ENCODE measurements at places on chromosomes 2 and 18.
A peak's percentile ranks its signal among the peaks of the same experiment; 100 is the strongest.

GRCh38 chr2:108348816-108349570, 28.8 kb upstream of the SULT1C4 start:
- DNase-seq: no peak

- peak; percentile 81 for DNase-seq
Measured at GRCh38 chr2:78020491-78020890, 498.3 kb upstream of the LRRTM4 start.

GRCh38 chr2:38568724-38569436, 33.8 kb downstream of the HNRNPLL start:
- no peak for DNase-seq

GRCh38 chr2:205056151-205056561, 510.9 kb downstream of the PARD3B start:
- no peak for DNase-seq

- no peak for DNase-seq
Measured at GRCh38 chr2:215790523-215791421, 222.6 kb downstream of the MREG start.

GRCh38 chr18:12571630-12572029, 86.3 kb downstream of the SPIRE1 start:
- DNase-seq: no peak

DNA sequence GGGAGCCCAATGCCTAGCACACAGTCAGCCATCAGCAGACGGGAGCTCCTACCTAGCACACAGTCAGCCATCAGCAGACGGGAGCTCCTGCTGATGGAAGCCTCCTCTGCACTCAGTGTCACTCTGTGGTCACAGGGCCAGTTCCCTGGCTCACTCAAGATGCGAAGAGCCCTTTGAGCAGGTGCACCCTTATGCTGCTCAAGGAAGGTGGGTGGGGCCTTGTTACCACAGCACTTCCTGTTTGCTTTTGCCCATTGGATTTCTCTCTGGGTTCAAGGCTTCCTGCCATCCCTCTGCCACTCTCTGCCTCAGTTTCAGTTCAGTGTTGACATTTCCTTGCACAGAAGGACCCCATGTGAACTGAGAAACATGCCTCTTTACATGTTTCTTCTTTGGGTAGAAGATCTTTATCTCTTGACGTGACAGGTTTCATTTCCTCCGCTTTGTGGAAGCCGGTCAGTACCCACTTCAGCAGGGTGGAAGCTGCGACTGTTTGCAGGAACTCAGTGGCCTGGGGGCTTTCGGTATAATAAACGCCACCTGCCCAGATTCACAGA, 11.6 kb downstream of the TRIB2 start:
- no peak for DNase-seq

- DNase-seq: no peak
Measured at GRCh38 chr2:42926434-42927333, 134.3 kb upstream of the HAAO start.

GRCh38 chr2:43455731-43456642, 139.9 kb downstream of the THADA start:
- no peak for DNase-seq

- no peak for DNase-seq
Measured at GRCh38 chr2:135709992-135710391, 31.7 kb upstream of the UBXN4 start.

- no peak for DNase-seq
Measured at GRCh38 chr2:182078988-182079602, 93.4 kb downstream of the PPP1R1C start.

GRCh38 chr18:48129621-48130082, 199.2 kb upstream of the SMAD2 start:
- peak; percentile 48 for DNase-seq

DNA sequence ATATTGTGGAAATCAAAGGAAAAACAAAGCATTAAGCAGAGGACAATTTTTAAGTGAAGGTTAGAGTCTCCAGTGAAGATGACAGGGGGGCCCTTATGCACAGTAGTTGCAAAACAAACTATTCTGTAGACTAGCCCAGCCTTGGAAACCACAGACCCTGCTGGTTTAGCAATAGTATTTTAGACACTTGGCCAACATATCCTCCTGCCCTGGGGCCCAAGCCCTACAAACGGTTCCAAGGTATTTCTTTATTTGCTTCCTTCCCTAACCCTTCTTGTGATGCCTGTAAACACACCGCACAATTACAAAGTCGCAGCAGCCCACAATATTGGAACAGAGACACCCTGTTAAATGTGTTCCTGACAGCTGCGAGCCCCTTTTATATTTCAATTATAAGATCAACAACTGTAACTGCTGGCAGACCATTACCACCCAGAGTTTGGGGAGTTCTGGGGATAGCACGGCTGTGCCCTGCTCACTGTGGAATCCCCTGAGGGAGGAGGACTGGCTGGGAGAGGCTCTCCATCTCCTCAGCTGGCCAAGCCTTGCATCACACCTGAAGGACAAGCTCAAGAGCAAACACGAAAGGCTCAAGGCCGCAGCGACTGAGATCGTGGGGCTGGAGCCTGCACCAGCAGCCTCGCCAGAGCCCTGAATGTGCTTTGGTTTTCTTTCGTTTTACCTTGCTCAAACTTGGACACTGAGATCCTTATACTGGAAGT, 282.2 kb upstream of the ATP5MC3 start:
- no peak for DNase-seq

Measured in NCI-H524 (cell line).